ENCODE measurements at places on chromosomes 11 and 22.

DNA sequence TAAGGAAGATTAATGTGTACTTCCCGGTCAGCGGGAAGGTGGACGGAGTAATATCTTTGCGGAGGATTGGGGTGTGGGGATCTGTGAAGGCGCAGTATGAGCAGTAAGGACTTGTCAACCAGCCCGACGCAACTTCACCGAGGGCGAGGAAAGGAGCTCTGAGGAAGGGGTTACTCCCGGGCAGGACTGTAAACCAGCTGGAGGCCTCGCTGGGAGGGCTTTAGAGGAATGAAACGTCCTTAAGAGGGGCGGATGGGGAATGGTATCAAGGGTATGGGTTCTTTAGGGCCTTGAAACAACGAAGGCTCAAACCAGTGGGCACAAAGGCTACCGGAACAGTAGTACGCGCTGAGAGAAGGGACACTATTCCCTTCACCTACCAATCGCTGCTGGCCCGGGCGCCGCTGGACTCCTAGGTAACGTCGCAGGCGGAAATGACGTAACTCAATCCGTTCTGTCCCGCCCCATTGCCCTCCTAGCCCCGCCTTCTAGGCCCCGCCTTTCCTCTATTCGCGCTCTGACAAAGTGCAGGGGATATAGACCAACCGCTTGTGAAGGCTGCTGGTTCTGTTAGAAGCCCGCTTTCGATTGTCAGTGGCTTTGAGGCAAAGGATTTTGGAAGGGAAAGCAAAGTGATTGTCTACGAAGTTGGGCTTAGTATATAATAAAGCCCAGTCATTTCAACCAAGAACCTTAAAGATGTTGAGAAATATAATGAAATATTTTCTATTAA lies at the start of gene C11orf65:
C11orf65 (minus strand) TSS at position 439 of the 733 bp plus-strand sequence. CDS start 5,970 bp downstream, outside the sequence.
- DNase-seq = peak; percentile 97

- no peak for DNase-seq
Measured at GRCh38 chr22:47382164-47382890, 619.9 kb downstream of the TBC1D22A start.

- DNase-seq = no peak
Measured at GRCh38 chr11:3021125-3021524, 29.0 kb upstream of the NAP1L4 start.

DNA sequence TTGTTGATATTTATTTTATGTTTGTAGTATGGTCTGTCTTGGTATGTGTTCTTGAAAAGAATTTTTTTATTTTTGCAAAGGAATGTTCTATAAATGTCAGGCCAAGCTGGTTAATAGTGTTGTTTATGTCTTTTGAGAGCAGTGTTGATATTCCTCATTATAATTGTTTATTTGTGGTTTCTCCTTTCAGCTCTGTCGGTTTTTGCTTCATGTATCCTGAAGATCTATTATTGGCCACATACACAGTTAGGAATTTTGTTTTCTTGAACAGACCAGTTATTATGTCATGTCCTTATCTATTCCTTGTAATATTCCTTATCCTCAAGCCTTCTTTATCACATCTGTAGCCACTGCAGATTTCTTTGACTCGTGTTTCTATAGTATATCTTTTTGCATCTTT lies 56.5 kb downstream of the PDHX start:
- DNase-seq = no peak

- DNase-seq = no peak
Measured at GRCh38 chr11:66314561-66315497, 2.0 kb downstream of the CD248 start.

DNA sequence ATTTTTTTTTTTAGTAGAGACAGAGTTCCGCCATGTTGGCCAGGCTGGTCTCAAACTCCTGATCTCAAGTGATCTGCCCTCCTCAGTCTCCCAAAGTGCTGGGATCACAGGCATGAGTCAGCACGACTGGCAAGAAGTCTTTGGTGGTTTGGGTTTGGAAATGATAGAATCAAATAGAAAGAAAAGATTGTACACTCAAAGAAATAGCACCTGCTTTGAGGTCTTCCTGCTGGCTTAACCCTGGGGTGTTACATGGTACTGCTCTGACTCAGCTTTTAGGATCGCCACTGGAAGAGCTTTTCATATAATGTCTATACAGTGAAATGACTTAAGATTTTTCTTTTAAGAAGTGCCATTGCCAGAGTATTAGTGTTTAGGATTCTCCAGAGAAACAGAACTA lies 50.2 kb downstream of the JAM3 start:
- no peak for DNase-seq

DNA sequence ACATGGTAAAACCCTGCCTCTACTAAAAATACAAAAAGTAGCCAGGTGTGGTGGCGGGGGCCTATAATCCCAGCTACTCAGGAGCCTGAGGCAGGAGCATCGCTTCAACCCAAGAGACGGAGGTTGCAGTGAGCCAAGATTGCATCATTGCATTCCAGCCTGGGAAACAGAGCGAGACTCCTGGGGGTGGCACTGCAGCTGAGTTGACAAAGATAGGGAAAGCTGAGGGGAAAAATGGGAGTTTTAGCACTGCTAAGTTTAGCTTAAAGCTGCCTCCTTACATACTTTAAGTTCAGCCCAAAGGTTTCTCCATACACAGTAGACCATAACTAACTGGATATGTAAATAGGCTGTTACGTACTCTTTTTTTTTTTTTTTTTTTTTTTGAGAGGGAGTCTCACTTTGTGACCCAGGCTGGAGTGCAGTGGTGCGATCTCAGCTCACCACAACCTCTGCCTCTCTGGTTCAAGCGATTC lies 9.0 kb upstream of the USP28 start:
- DNase-seq = no peak

Measured in NCI-H1417 treated with DMSO at 0.1 percent for 48 hours (cell line).